ENCODE measurements at places on chromosomes 6 and 20.

DNA sequence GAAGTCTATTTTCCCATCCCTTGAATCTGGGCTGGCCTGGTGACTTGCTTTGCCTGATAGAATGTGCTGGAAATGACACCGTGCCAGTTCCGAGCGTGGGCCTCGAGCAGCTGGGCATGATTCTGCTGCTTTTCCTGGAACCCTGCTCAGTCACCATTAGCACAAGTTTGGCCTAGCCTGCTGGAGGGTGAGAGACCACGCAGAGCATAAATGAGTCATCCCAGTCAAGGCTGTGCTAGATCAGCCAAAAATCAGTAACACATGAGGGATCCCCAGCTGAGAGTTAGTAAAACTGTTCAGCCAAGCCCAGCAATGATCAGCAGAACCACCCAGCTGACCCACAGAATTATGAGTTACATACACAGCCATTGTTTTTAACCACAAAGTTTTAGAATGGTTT is 74.8 kb upstream of the TOP1 start:
- DNase-seq, result no peak

DNA sequence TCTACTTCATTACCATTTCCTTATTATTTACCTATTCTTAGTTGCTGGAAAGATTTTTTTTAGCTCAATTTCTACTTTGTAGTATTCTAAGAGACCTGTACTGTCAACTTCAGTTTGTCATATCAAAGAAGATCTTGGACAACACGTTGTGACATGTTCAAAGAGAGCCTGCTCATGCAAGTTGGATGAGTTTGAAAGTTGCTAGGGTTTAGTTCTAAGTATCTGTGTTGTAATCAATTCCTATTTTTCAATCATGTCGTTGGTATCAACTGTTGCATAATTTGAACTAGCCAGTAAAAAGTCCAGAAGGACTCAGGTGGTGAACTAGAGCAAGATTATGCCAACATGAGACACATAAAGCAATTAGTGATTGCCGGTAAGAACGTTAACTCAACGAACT is 30.2 kb downstream of the PKIB start:
- no peak for DNase-seq

DNA sequence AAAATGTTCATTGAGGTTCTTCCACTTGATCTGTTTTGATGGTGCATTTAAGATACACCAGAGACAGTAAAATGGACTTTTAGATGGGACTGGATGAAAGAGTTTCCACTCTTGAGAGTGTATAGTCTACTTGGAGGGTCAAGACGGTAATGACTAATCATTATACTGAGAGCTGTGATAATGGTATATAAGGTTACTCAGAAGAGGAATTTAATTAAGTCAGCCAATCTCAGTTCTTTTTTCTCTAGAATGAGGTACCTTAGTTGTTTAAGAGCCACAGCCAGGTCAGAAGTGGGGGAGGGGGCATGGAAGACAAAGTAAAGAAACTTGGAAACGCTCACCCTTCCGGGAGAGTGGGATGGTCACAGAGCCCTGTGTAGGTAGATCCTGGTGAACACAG is 123.9 kb downstream of the MAP3K4 start:
- DNase-seq, result no peak

DNA sequence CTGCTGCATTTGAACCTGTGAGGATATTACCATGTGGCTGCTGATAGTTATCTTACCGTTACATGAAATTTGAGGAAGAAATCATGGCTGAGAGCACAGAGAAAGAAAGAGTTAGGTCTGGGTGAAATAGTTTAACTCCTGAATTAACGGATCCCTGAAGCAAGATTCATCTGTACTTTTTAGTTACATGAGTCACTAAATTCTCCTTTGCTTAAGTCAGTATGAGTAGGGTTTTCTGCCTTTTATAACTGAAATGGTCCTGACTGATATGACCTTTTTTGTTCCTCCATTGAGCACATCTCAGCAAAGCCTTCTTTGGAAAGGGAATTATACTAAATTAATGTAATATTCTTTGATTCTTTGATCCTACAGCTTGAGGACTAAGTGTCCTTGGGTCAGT is 333.3 kb upstream of the ZFP64 start:
- no peak for DNase-seq

- DNase-seq, result no peak
Measured at GRCh38 chr20:63657260-63657936, 714 bp upstream of the RTEL1 start.

DNA sequence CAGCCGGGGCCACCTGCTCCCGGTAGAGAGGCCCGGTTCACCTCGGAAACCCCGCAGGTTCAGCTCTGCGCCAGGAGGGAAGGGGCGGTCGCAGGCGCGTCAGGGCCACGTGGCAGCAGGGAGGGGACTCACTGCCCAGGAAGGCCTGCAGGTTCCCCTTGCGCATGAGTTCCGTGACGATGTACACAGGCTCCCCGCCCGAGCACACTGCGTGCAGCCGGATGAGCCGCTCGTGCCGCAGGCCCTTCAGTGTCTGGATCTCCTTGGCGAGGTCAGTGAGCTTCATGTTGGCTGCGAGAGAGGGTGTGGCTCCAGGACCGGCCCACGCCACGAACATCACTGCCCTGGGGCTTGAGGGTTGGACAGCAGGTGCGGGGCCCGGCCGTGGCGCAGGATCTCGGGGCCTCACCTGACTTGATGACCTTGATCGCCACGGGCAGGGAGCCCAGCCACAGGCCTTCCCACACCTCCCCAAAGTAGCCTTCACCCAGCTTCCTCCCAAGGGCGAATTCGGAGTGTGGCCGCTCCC is 4.9 kb upstream of the PTK6 start:
- DNase-seq, result no peak

- DNase-seq, result no peak
Measured at GRCh38 chr6:474453-475185, 83.1 kb downstream of the IRF4 start.

DNA sequence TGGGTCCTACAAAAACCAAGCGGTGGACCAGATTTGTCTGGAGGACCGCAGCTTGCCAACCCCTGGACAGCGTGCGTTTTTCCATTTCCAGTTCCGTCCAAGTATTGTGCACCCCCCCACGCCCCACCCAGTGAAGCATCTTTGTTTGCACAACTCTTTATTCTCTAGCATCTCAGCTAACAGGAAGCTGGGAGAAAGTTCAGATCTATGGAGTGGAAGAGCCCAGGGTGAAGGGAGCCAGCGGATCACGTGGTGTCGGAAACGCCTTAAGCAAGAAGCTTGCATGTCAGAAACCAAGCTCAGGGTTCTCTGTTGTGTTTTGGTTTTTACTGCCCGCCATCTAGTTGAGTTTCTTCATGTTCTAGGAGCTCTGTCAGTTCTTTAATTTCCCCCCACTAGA is 29.9 kb downstream of the ARID1B start:
- DNase-seq, result no peak

GRCh38 chr6:142941018-142941417 is 4.0 kb downstream of the HIVEP2 start:
- no peak for DNase-seq

DNA sequence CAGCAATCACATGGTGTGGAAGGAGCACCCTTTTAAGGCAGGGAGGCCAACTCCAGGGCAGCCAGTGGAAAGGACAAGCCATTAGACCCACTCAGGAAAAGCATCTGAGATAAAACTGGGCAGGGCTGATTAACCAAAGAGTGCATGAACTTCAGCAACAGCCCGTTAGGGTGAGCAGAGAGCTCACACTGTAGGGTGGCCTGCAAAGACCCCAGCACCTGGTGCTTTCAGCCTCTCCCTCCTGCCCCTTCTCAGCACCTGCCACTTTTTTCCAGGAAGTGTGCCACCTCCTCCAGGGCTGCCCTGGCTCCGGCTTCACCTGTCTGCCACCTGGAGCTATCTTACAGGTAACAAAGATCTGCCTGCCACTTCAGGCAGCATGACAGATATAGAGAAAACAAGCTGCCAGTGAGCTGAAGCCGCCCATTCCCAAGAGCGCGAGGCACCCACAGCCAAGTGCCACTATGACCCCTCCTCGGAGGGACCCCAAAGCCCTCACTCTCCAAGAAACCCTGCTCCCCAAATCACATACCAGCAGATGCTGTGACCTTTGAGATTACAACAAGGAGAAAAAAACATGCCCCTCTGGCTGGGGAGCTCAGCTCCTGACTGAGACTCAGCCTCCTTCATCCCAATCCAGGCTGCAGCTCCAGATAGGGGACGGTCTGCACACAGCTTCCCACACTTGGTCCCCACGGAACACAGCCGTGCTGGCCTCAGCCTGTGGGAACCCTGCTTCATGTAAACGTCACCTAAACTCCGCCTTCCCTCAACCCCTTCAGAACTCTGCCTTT is 71.2 kb downstream of the ABHD12 start:
- DNase-seq, result no peak

- peak; percentile 23 for DNase-seq
Measured at GRCh38 chr6:3081960-3082359, 13.7 kb downstream of the RIPK1 start.

GRCh38 chr6:71197780-71198179 is 90.8 kb upstream of the OGFRL1 start:
- peak; percentile 15 for DNase-seq

- no peak for DNase-seq
Measured at GRCh38 chr6:48475275-48475674, 364.3 kb upstream of the PTCHD4 start.

DNA sequence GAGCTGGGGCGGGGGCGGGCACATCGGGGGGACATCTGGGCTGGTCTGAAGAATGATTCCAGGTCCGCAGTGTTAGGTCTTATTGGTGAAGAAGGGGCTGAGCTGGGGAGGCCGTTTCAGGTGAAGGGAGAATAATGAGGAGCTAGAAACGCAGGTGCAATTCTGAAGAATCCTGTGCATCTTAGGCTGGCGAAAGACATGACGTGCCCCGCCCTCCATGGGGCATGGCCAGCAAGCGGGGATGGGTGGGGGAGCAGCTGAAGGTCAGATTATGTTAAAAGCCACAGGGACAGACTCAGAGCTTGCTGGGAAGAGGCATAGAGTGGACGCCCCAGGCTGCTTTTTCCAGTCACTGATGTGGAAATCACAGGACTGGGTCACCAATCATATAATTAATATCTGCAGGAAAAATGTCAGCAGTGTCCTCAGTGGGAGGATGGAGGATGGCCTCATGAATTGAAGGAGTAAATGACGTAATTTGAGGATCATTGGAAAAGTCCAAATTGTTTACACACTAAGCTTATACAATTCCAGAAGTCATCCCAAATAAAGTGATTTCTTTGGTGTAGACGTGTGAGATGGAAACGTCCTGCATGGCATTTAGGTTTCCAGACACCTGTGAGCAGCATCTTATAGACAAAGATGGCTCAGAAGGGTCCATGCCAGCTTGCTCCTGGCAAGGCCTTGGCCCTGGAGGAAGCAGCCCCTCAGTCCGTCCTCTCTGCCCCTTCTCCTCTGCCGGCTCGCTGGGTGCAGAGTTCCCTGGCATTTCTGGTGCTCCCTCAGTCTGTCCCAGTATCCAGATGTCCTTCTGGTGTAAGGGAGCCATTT is 109.6 kb upstream of the FRMD1 start:
- DNase-seq, result no peak

- no peak for DNase-seq
Measured at GRCh38 chr6:73508776-73509175, 12.1 kb downstream of the EEF1A1 start.

DNA sequence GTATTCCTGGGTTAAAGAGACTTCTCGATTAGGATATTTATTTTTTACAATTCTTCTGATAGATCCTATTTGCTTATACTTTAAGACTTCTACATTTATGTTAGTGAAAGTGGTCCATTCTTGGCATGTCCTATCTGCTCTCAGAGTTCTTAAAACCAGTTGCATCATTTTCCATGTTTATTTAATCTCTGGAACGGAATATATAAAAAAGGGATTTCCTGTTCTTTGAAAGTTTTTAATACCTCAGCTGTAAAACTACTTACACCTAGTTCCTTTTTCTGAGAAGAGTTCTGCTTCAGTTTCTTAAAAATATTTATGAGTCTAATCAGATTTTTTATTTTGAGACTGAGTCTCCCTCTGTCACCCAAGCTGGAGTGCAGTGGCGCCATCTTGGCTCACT is 18.0 kb upstream of the MYL9 start:
- DNase-seq, result no peak

GRCh38 chr6:46741910-46742309 is 4.8 kb upstream of the ANKRD66 start:
- no peak for DNase-seq

- no peak for DNase-seq
Measured at GRCh38 chr6:114839019-114839418, 496.2 kb upstream of the HS3ST5 start.

DNA sequence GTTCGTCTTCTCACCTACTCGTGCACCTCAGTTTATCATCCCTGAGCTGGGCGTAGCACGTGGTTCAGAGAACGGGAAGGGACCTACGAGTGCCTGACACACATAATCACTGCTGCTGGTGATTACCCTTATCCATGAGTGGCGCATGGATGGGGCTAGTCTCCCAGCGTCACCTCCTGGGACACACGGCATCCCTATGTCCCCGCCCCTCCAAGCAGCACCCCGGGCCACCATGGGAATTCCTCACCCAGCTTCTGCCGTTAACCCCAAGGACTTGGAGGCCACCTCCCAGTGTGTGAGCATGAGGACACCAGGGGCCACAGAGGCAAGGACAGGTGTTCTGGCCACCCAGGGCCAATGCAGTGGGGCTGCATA is 9.8 kb downstream of the CHRNA4 start:
- DNase-seq, result no peak

DNA sequence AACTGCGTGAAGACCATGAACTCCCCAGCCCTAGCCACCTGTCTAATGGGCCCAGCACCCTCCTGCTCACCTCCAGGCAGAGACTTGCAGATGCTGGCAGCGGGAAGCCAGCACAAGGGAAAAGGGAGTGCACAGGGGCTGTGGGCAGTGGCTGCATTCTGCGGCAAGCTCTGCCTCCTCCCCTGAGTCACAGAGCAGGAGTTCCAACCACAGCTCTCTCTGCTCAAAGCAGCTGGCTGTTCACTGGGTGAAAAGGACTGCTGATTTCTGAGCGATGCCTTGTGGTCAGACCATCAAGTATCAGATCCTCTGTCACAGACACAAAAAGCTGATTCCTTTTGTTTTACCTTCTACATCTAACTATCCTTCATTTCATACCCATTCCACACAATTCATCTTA is 10.5 kb downstream of the NKX2-2 start:
- no peak for DNase-seq

DNA sequence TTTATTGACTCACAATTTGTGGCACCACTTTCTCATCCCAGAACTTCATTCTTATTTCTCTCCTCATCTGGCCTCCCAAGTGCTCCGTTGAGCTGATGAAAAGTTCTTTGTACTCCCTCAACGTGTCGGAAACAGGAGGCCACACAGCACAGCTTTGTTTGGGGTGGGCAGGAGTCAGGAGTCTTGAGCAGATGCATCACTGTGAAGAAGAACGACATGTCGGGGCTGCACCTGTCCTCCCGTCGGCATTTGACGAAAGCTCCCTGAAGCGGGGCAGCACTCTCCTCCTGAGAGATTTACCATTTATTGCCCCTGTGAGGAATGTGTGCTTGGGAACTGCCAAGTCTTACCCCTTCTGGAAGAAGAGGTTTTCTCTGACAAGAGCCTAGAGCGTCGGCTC is 28.1 kb downstream of the TAF8 start:
- DNase-seq, result no peak

All from iPS-NIHi11 (cell line).